ENCODE measurements at places on chromosomes 12 and 14.

DNA sequence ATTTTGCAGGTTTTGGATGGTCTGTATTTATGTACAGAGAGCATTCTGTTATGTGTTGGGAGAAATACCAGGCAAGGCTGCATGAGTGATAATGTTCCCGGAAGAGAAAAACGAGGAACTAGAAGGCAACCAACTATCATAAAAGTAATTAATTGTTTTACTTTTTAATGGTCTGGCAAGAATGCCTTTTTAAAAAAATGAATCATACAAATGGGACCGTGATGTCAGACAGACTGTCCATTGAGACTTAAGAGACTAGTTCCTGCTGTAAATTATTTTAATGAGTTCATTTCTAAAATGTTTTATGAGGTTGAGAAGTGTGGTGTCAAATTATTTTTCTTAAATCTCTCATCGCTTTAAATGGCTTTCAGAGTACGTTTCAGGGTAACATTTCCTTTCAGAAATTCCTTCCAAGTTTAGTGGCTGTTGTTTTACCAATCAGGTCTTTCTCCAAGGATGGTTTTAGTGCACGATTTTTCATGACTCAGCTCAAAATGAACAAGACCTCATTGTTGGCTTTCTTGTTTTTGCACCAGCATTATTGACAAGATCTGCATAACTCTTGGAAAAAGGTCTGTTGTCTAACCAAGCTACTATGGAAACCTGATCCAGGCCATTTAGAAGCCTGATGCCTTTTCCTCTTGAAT, 86.1 kb upstream of the ARHGAP5 start:
- DNase-seq: no peak

GRCh38 chr12:76866726-76867125, 12.1 kb downstream of the CSRP2 start:
- DNase-seq: no peak

- DNase-seq: no peak
These were observed 76.3 kb downstream of the ESR2 start for GRCh38 chr14:64217834-64218233.

DNA sequence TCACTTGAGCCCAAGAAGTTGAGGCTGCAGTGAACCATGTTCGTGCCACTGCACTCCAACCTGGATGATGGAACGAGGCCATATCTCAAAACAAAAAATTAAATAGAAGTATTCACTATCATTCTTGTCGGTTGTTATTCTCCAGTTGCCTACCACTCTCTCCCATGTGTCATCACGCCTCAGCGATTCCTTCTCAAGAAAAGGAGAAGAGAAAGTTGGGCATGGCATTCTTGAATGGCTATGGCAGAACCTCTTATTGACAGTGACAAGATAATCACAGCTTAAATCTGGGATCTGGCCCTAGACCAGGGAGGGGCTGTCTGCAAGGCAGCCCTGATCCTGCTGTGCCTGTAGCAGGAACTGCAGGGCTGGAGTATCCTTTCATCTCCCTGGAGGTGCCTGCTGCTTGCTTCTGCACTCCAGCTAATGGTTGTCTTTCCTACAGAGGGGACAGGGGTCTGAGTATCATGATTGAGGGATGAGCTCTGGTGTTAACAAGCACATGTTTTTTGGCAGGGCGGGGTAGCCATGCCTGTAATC, 12.8 kb upstream of the MLEC start:
- DNase-seq: no peak
